ENCODE measurements at places on chromosomes 13 and 19. TPM values are rescaled to one million over a fixed set of nuclear protein-coding genes. Genes with fewer than 3 reads are reported as not detected.

Gene TBCB
- polyA plus RNA-seq, result 268 TPM

Gene WDR87
- polyA plus RNA-seq, result 0.17 TPM

Gene FAM124A
- polyA plus RNA-seq, result 0.16 TPM

Gene DNAAF3
- polyA plus RNA-seq, result 7.6 TPM

Gene ZNF20
- polyA plus RNA-seq, result 3.8 TPM

Gene NECTIN2
- 156 TPM for polyA plus RNA-seq

Gene ZNF540
- 0.26 TPM for polyA plus RNA-seq

Gene ZNF439
- polyA plus RNA-seq, result 3.0 TPM

Gene DKKL1
- polyA plus RNA-seq, result 17.6 TPM

Gene GARIN5A
- polyA plus RNA-seq, result 4.8 TPM

Gene GSX1
- not detected for polyA plus RNA-seq

Gene METTL21C
- not detected for polyA plus RNA-seq

Gene BCAM
- polyA plus RNA-seq, result 41.4 TPM

Gene RAB20
- polyA plus RNA-seq, result 14.0 TPM

Gene RAB4B
- polyA plus RNA-seq, result 38.9 TPM

Gene KASH5
- polyA plus RNA-seq, result 1.2 TPM

Gene URAD
- not detected for polyA plus RNA-seq

Gene FBN3
- polyA plus RNA-seq, result 6.2 TPM

Gene ZNF560
- 0.50 TPM for polyA plus RNA-seq

Gene MAG
- 1.3 TPM for polyA plus RNA-seq

Gene ATXN8OS
- not detected for polyA plus RNA-seq

Gene ATP4B
- polyA plus RNA-seq, result not detected

Gene ACP5
- polyA plus RNA-seq, result 1.2 TPM

Gene KDELR1
- polyA plus RNA-seq, result 218 TPM

Gene KCNK6
- polyA plus RNA-seq, result 2.4 TPM

Gene CYP2F1
- not detected for polyA plus RNA-seq

Gene NFKBIB
- 19.6 TPM for polyA plus RNA-seq

Gene PSG3
- not detected for polyA plus RNA-seq

Gene STAP2
- 18.7 TPM for polyA plus RNA-seq

Gene VSTM2B
- not detected for polyA plus RNA-seq

Gene GJB6
- not detected for polyA plus RNA-seq

Gene FGF21
- polyA plus RNA-seq, result not detected

Gene CYP4F2
- polyA plus RNA-seq, result not detected

Gene PEPD
- polyA plus RNA-seq, result 80.6 TPM

Gene UBE2L5
- not detected for polyA plus RNA-seq

Gene RAB8A
- 87.3 TPM for polyA plus RNA-seq

Gene CEACAM6
- not detected for polyA plus RNA-seq

Gene SLC25A42
- 28.7 TPM for polyA plus RNA-seq

Gene SHISA2
- polyA plus RNA-seq, result 16.5 TPM

Gene LGALS7B
- polyA plus RNA-seq, result not detected

Gene PCSK4
- polyA plus RNA-seq, result 9.6 TPM

Gene MBD3
- polyA plus RNA-seq, result 93.3 TPM

Gene SPACA4
- not detected for polyA plus RNA-seq

Gene ZNF564
- 7.3 TPM for polyA plus RNA-seq

Gene FARP1
- 44.2 TPM for polyA plus RNA-seq

Gene ZNF541
- not detected for polyA plus RNA-seq

Gene PABPC3
- 0.06 TPM for polyA plus RNA-seq

Gene PSMD8
- 303 TPM for polyA plus RNA-seq

Gene ZNF677
- polyA plus RNA-seq, result 49.2 TPM

Gene ZNF681
- 3.2 TPM for polyA plus RNA-seq

Gene CCDC106
- polyA plus RNA-seq, result 40.6 TPM

Gene REXO1
- 19.2 TPM for polyA plus RNA-seq

Gene MED25
- 73.2 TPM for polyA plus RNA-seq

Measured in cardiac muscle cell (in vitro differentiated cells and primary cell).